ENCODE measurements at places on chromosomes 3 and 15.
A peak's percentile ranks its signal among the peaks of the same experiment; 100 is the strongest.

- peak; percentile 15 for DNase-seq
Observed at GRCh38 chr3:38116471-38117162, 20.3 kb downstream of the ACAA1 start.

DNA sequence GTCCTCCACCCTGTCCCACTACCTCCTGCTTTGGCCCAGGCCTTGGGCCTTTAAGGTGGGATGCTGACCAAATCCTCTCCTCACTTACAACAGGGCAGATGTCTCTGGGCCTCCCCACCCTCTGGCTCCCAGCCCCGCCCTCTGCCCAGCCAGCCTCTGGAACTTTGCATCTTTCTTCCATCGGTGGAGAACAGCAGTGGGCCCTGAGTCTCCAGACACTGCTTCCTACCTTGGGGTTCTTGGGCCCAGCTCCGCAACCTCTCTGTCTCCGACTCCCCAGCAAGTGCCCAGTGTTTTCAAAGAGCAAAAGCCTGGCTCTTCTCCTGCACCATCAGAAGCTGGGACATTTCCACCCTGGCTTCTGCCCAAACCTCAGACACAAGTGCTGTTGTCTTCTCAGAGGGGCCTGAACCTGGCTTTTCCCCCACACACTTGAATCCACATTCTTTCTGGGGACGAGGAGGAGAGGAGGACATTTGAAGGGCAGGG is 33.1 kb downstream of the MRAS start:
- DNase-seq: no peak

DNA sequence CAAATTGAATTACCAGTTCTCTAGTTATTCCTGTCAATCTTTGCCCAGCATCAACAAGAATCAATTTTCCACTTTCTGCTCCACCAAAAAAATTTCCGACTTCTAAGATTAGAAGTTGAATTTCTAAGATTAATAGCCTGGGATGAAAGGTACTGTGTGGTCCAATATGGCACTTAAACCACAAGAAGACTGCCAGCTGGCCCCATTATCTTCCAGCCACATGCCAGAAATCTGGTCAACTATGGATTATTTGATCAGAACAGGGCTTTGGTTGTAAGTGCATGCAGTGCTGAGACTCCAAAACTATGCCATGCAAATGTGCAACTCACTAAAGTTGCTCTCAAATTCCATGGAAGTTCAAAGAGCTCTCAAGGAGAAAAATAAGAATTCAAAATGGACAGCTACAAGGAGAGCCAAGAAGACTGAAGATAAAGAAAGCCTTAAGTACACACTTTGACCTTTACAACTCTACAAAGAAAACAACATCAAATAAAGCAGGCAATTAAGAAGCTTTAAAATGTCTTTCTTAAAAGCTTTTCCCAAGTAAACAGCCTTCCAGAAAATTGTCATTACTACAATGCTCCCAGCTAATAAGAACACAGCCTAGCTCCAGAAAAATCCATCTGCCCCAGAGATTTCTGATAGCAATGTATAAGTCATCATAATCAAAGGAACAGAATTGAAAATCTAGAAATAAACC is 64.2 kb downstream of the ST3GAL6 start:
- no peak for DNase-seq

- DNase-seq: no peak
Observed at GRCh38 chr3:17539436-17539835, 203.0 kb downstream of the TBC1D5 start.

DNA sequence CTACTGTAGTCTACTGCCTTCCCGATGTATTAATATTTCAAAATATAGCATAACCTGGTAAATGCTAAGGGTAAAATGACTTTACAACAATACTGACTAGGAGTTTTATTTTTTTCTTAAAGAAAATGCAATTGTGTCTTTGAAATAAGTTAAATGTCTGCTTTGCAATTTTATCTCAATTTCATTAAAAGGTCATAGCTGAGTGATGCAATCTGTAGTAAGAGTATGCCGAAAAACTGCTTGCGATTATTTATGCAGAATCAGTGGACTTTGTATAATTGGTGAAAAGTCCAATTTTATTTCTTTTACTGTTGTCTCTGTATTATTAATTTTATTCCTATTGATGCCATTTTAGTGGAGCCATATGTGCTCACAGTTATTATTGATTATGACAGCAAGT is 1143.6 kb upstream of the EPHA6 start:
- no peak for DNase-seq

GRCh38 chr3:79086514-79086913 is 681.3 kb downstream of the ROBO1 start:
- DNase-seq: no peak

GRCh38 chr3:140499114-140499757 is 178.6 kb upstream of the TRIM42 start:
- no peak for DNase-seq

DNA sequence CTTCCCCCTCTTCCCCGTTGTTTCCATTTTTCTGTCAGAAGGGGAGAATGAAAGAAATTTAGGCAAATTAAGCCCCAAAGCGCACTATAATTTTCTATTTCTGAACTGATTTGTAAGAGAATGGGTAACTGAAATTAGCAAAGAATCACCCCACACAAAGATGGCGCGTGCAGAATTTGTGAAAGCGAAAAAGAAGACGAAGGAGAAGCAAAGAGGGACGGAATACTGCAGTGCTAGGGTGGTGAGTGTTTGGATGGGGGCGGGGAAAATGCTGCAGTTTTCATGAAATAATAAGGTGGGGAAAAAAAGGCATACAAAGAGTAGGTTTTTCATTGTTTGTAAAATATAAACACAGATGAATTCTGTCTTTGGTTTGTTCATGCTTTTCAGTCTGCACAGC is 4.6 kb upstream of the CTNNB1 start:
- DNase-seq: no peak

DNA sequence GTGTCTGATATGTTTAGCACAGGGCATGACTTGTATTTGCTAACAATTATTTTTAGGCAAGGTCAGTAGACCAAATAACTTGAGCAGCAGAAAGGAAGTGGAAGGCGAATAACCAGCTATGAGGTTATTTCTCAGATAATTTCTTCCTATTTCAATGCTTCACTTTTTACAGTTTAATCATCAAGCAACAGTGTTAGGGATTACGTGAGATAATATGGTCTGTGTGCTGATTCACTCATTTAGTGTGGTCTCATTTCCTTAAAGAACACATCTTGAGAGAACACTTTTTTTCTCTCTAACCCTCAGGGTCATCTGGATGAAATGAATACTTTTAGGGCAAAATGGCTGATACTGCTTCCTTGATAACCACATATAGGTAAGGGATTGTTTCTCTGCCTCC is 126.0 kb upstream of the CCNL1 start:
- DNase-seq: no peak

- peak; percentile 14 for DNase-seq
Observed at GRCh38 chr15:67803996-67804843, 21.1 kb upstream of the SKOR1 start.

- no peak for DNase-seq
Observed at GRCh38 chr15:48052946-48053345, 67.8 kb upstream of the SLC24A5 start.
